ENCODE measurements at places on chromosomes 11 and 22.

GRCh38 chr11:27238811-27239210, 124.2 kb downstream of the CCDC34 start:
- DNase-seq, result no peak

- DNase-seq, result no peak
These were observed 10.1 kb downstream of the CTR9 start for GRCh38 chr11:10761085-10761698.

DNA sequence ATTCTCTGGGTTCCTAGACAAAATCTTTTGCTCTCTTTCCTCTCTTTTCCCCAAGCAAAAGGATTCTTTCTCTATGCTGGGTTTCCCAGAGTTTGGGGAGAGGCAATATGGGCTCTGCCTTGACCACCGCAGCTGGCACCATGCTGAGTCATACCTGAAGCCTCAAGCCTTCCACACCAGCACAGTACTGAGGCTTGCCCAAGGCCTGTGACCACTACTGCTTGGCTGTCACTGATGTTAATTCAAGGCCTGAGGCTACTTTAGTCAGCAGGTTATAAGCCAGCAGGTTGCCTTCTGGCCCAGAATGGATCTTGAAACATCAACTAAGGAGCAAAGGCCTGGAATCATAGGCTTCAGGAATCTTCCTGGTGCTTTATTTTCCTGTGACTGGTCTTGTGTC, 185.3 kb downstream of the DYNC2H1 start:
- no peak for DNase-seq

GRCh38 chr11:131748151-131749050, 378.0 kb downstream of the NTM start:
- peak; percentile 33 for DNase-seq

GRCh38 chr11:2789791-2790567, 90.2 kb upstream of the KCNQ1OT1 start:
- DNase-seq, result no peak

- DNase-seq, result no peak
These were observed 48.2 kb upstream of the SMCO4 start for GRCh38 chr11:93591247-93591898.

GRCh38 chr22:26437694-26438392, 8.8 kb downstream of the ASPHD2 start:
- no peak for DNase-seq

- DNase-seq, result no peak
These were observed 7.8 kb upstream of the PYGM start for GRCh38 chr11:64767344-64768299.

DNA sequence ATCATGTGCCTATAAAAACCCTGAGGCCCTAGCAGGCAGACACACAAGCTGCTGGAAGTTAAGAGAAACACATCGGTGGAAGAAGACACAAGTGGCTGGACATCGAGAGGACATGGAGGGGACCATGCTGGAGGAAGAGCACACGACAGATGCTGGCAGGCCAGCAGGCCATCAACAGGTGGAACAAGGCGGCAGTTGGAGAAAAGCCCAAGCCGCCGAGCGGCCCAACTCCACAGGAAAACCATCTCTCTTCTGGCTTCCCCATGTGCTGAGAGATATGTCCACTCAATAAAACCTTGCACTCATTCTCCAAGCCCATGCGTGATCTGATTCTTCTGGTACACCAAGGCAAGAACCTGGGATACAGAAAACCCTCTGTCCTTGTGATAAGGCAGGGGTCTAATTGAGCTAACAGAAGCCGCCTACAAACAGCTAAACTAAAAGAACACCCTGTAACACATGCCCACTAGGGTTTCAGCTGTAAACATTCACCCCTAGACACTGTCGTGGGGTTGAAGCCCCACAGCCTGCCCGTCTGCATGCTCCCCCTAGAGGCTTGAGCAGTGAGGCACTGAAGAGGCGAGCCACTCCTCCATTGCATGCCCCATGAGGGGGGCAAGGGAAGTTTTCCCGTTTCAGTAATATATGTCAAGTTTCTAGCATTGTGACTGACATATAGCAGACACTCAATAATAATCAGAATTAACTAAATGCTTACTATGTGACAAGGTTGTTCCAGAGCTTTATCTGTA, 39.0 kb upstream of the MMP20 start:
- no peak for DNase-seq

DNA sequence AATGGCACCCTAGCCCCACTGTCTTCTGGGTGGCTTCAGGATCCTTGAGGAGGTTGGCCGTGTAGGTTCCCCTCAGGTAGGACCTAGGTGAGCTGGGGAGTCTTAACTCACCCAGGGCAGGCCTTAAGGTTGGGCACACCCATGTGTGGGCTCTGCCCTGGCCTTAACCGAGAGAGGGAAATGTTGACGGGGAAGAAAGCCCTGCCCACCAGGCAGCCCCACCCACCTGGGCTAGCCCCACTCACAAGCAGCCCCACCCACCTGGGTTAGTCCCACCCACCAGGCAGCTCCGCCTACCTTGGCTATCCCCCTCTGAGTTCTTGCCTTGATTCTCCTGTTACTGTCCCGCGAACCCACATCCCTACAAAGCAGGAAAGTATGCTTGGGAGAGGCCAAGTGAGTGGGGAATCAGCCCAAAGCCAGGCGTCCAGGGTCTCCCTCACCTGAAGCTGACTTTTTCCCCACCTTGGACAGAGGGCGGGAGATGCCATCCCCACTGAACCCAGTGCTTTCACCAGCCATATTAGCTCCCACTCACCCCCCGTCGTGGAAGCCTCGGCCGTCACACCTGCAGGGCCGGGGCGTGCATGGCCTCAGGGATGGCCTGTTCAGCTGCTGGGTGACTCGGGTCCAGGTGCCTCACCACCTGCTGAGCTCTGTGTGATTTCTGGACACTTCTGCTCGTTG, at the start of gene MYEOV:
Gene MYEOV (plus strand): TSS at position 337 of the 687 bp plus-strand sequence. CDS start 1,200 bp downstream, outside the sequence.
- DNase-seq, result peak; percentile 94

DNA sequence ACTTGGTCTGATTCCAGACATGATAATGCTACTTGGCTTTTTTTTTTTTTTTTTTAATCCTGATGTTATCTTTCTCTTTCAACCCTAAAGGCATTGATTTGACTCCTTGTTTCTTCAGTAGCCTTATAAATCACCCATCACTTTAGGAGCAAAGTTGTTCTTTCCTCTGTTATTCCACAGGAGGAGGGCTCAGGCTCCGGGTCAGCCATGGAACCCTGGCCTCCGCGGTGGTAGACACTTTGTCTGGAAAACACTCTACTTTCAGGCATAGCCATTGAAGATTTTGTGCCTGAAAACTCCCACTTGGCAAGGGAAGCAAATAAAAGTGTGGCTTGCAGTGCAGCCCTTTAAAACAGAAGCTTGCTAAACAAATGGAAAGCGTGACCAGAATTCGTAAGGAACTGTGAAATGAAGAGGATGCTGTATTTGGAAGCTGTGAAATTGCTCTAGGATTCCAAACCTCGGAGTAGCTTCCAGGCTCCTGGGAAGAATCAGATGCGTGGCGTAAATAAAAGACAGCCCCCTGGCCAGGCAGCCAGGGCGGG, 44.9 kb downstream of the ARHGAP8 start:
- DNase-seq, result no peak

DNA sequence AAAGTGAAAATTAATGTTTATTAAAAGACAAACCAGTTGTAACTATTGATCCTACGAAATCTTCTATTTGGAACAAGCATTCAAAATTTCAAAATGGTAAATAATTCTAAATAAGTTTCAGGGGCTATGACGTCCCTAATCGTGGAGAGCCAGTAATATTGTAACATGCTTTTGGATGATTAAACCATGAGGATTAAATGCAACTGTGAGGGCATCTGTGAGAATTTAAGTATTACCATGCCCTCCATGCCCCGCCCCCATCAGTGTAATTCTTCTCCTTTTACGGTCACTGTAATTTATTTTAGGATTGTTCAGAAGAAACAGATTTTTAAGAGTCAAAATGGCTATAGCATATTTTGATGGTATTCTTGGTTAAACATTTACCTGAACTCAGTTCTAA, 133.2 kb downstream of the APOL5 start:
- DNase-seq, result no peak

GRCh38 chr11:95108671-95109551, 19.3 kb downstream of the ENDOD1 start:
- no peak for DNase-seq

DNA sequence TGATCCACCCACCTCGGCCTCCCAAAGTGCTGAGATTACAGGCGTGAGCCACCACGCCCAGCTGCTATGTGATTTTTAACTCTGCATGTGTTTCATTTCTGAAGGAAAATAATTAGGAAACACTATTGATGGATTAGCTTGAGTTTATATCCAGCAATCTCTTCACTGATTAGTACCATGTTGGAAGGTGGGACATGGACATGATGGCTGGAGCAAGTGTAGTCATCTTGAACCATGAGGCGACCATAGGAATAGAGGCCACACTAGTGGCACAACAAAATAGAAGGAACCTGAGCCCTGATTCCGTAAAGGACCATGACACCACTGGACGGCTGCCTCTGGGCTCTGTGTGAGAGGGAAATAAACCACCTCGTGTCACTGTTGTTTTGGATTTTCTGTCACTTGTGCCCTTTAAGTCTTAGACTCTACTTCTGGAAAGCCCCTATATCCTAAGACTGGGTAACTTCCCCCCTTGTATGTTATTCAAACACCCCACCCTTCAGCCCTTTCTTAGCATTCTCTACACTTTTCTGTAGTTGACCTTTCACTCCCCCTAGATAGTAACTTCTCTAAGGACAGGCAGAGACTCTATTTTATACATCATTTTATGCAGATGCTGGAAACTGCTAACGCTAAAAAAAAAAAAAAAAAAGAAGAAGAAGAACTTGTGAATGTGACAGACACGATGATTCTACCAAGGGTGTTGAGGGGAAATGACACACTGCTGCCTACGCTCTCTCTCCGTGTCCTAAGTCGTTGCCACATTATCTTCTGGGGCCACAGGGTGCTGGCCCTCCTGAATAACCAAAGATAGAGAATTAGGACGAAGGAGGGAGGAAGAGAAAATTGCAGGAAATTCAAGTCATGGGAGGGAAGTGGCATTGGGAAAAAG, 2.7 kb upstream of the VPS37C start:
- DNase-seq, result no peak

DNA sequence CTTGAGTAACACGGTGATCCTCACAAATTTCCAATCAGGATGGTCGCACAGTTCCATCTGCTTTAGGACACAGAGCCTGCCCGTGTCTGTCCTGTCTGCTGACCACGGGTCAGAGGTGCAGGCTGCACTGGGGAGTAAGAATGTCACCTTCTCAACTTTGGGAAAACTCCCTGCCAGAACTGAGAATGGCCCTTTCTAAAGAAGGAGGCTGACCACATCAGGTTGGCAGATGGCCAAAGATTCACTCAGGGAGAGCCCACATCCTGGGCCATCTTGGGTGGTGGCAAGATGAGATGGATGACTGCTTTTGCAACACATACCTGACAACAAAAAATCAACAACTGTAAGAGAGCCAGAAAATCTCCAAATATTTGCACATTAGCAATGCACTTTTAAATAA, 101.9 kb downstream of the IGLL1 start:
- DNase-seq, result no peak

- DNase-seq, result peak; percentile 21
These were observed 2.2 kb upstream of the OR52H1 start for GRCh38 chr11:5550440-5551095.

GRCh38 chr11:44571871-44572270, 6.4 kb downstream of the CD82 start:
- DNase-seq, result no peak

DNA sequence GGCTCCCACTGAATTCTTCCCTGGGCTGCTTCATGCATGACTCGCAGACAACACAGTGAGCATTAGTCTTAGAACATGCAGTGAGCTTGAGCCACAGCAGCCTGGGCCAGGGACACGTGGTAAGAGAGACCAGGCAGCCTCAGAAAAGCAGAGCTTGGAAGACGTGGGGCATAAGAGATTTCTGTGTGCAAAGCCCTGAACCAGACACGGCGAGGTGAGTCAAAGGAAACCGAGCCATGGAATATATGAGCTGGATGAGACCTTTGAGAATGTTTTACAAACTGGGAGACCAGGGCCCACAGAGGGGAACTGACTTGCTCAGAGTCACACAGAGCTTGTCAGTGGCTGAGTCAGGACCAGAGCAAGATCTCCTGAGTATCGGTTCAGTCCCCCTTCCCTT, 8.5 kb upstream of the FXYD6 start:
- no peak for DNase-seq

GRCh38 chr11:80593648-80594374, 1153.0 kb upstream of the TENM4 start:
- peak; percentile 7 for DNase-seq

DNA sequence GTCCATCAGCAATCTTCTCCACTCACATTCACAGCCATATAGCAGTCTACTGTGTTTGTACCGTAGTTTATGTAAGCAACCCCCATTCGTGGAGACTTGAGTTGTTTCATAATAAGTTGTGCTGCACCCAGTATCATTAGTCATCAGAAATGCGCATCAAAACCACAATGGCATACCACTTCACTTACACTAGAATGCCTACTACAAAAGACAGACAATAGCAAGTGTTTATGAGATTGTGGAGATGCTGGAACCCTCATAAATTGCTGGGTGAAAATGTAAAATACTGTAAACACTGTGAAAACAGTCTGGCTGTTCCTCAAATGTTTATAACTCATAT, 133.3 kb downstream of the ATXN10 start:
- DNase-seq, result peak; percentile 55

GRCh38 chr11:46386674-46387073, 4.9 kb downstream of the CHRM4 start:
- DNase-seq, result no peak

DNA sequence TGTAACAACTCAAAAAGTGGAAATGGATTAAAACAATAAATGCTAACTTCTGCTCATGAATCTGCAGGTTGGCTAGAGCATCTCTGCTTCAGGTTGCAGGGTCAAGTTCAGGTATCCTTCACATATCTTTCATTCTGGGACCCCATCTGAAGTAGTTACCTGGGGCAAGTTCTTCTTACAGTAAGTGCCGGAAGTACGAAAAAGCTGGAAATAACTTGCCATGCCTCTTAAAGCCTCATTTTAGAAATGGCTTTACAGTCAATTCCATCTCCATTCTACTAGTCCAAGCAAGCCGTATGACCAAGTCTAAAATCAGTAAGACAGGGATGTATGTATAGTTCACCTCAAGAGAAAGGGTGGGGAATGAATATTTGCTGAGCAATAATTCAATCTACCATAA, 93.7 kb downstream of the FCHSD2 start:
- DNase-seq, result no peak

GRCh38 chr11:7486098-7486780, 933 bp downstream of the OLFML1 start:
- no peak for DNase-seq

DNA sequence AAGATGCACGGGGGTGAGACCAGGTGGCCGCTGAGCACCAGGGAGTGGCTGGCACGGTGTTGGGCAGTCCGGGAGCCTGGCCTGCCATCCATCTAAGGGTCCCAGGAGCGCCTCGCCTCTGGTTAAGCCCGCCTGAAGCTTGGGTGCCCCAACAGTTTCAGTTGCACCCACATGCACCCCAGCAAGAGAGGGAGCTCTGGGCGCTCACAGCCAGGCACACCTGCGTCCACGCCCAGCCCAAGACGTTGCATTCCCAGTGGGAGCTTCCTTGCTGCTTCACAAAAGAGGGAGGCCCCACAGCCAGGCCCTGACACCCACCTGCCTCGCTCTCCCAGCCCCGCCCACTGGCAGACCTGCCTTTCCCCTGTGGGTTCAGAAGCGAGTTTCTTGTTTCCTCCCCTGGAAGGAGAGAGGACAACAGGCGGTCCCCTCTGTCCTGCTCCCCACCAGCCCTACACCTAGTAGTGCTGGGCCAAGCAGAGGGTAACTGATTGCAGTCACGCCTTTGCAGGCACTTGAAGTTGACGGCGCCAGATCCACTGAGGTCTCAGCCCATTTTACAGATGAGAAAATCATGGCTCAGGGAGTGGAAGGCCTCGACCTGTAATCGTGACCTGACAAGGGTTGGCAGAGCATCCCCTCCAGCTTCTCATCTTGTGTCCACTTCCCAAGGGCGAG, 35.4 kb downstream of the OSBPL5 start:
- DNase-seq, result no peak

Data from A549 (cell line).